ENCODE measurements at places on chromosomes 1 and 21.

DNA sequence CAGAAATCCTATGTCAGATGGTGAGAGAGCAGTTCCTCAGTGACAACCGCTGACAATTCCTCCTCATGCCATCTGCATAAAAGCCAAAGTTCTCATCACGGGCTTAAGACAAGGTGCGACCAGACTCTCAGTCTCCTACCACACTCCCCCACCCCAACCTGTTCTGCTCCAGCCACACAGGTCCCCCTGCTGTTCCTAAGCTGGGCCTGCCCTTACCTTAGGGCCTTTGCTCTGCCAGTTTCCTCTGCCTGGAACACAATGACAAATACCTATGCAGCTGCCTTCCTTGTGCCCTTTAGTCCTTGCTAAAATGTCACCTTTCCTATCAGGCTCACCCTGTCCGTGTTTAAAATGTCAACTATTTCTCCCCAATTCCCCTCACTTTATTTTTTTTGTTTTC is 382.2 kb downstream of the NTNG1 start:
- DNase-seq: no peak

DNA sequence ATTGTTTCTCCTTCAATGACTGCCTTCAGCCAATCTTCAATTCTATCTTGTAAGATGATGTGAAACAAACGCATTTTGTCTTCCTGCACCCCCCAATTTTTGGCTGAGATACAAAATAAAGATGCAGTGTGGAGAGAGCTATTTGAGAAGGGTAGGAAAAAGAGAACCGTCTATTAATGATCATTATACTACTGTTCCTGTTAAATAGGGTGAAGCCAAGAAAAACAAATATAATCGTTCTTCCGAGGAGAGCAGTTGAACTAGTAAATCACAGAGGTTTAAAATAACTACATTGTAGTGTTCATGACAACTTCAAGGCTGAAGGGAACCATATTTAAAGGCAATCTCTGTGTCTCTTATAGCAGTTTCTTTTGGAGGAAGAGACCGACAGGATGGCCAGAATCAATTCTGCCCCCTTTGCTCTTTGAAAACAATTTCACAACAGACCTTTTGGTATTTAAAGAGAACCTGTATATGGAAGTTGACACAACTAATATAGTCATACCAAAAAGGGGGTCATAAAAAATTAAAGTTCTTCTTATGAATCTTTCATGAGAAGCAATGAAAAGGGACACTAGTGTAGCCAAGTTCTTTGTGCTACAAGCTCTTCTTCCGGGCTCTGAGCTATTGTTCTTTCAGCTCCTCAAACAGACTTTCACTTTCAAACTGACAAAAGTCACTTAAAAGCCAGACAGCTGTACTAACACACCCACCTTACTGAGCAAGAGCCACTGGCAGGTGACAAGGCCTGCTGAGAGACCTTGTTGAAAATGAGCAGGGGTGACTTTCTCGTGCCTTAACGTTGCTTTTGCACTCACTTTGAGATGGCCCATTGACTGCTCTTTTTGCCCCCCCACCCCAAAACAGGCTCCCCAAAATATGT is 30.9 kb downstream of the PROX1 start:
- no peak for DNase-seq

DNA sequence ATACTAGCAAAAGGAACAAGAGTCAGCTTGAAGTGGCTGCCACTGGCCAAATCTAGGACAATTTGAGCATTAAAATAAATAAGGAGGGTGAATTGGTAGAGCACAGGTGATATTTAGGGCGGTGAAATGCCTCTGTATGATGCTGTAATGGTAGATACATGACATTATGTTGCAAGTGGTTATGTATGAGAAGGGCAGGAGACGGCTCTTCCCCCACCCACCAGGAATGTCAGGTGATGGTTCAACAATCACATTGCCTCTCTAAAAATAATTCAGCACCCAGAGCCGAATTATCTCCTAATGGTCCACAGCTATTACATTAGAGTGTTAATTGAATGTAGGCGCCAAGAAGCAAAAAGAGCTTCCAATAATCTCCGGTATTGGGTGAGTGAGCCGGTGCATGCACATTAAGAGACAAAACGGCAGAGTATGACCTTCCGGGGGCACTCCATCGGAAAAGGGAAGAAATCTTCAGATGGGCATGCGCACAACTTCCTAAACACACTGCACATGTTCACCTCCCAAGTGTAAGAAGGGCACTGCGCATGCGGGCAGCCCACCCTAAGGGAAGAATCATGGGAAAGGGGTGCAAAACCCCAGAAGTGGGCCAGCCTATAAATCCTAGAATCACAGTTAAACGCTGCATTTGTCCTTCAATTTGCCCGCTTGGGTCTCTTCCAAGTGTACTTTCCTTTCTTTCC is 6.8 kb upstream of the IFNAR1 start:
- DNase-seq: no peak

GRCh38 chr1:53860967-53861411 is 22.9 kb upstream of the NDC1 start:
- peak; percentile 59 for DNase-seq

DNA sequence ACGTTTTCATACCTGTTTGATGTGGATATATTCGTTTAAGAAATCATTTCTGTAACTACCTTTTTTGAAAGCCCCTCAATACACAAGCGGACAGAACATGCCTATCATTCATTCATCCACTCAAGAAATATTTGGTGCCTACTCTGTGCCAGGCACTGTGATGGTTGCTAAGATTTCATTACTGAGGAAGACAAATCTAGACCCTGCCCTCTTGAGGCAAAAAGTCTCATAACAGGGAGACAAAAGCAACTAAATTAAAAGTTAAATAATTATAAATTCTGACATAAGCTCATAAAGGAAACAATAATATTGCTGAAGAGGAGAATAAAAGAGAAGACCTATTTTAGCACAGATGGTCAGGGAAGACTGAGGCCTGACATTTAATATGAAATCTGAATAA is 203.5 kb upstream of the ZNHIT6 start:
- peak; percentile 5 for DNase-seq

GRCh38 chr21:26164311-26164710 is 6.3 kb downstream of the APP start:
- DNase-seq: no peak

- no peak for DNase-seq
These were observed 6.4 kb downstream of the INPP5B start for GRCh38 chr1:37940299-37940947.
